T-helper 17 cell (primary cell): ENCODE measurements at places on chromosomes 7 and 10. TPM values are rescaled to one million over a fixed set of nuclear protein-coding genes. Genes with fewer than 3 reads are reported as not detected.

DNA sequence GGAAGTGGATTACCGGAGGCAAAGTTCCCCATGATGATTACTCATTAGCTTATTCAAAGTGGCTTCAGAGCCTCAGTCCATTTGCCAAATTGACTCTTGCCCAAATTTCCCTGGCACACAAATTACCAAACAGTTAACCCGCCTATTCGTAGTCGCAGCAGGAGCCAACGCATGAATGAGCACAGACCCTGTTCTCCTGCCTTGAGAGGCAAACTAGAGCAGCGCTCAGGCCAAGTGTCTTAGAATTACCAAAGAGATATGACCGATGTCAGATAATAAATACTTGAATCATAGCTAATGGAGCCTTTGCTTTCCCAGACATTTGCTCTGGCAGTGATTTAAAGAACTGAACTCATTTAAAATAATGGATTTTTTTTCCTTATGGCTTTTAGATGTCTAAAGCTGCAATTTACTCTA lies 64.9 kb downstream of the CTTNBP2 start:
- DNase-seq: no peak

- no peak for DNase-seq
Measured at GRCh38 chr7:159023206-159023605, 121.5 kb downstream of the VIPR2 start.

FKBP9 gene
- total RNA-seq: 0.42 TPM

DNA sequence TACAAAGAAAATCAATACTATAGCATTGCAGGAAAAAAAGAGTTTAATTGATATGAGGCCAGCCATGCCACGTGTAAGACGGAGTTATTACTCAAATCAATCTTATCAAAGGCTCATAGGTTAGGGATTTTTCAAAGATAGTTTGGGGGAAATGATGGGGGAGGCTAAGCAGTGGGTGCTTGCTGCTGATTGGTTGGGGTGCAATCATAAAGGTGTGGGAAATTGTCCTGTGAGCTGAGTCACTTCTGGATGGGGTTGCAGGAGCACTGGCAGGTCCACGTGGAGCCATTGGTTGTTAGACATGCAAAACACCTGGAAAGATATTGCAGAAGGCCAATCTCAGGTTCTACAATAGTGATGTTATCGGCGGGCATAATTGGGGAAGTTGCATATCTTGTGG lies 319.2 kb upstream of the COBL start:
- no peak for DNase-seq

FAM53B gene
- 69.2 TPM for total RNA-seq

DNA sequence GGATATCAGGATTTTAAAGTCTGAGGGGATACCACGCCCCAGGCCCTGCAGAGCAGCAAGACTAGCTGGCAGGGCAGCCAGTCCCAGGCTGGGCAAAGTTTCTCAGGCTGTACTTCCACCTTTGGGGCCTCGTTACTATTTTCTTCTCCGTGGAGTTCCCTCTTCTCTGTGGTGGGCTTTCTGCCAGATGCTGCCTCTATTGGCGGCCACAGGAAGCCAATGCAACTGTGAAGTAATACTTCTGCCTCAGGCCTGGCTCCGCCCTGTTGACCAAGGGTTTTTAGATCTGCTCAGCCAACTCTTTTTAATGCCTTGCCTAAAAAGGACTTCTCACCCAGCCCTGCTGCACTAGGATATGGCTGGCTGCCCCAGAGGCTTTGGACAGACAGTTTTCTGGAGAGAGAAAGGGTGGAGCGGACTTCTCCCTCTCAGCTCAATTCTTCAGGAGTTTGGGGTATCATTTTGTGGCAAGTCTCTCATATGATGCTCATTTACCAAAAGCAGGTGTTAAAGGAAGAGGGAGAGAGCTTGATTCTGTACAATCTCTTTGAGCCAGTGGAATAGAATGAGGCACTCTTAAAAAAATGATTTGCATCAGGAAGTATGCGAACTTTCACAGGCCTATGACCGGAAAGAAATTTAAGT lies 67.4 kb downstream of the HHEX start:
- no peak for DNase-seq

- DNase-seq: no peak
Measured at GRCh38 chr7:5590596-5591277, 167.1 kb upstream of the TNRC18 start.

NODAL gene
- not detected for total RNA-seq

GRCh38 chr10:55098452-55098851 lies 297.4 kb upstream of the PCDH15 start:
- no peak for DNase-seq

DNA sequence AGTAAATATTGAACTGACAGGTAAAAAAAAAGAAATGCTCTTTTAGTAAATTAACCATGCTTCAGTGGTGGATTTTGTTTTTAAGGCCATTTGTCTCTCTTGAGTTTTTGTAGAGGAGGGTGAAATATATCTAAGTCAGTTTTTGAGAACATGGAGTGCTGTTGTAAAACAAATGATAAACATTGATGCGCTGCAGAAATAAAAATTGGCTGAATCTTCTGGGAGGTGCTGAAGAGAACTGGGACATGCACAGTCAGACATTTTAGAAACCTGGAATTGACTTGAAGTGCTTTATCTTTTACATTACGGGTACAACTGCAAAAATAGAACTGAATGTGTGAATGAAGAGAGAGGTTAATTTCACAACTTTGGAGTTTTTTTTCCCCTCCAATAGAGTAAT lies 203.0 kb upstream of the HDAC9 start:
- no peak for DNase-seq

CPA2 gene
- total RNA-seq: not detected

DNA sequence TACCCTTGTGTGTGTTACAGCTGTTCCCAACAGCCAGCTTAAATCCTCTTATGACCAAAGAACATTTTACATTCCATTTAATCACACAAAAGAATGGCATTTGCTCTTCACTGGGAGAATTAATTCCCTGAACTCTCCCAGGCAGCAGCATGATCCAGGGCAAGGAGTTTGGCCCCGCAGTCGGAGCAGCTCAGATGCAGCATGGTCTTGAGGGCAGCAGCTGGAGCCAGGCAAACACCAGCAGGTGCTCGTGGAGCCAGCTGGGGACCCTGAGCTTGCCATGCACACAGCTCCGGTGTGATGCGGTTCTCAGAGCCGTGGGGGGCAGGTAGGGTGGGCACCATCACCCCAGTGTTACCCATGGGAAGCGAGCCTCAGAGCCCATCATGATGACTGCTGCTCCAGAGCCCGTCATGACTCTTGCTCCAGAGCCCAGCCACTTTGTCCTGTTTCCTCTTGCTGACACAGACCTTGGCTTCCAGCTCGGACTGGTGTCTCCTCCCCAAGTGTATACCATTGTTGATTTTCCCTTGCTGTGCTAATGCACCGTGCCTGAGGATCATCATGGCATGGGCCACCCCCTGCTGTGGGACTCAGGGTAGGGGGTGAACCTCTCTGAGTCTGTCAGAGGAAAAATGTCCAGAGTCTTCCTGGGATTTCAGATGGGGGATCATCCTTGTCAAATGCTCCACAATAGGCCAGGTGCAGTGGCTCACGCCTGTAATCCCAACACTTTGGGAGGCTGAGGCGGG lies 75.8 kb downstream of the ZRANB1 start:
- no peak for DNase-seq

GRCh38 chr7:146319629-146320028 lies 203.0 kb downstream of the CNTNAP2 start:
- no peak for DNase-seq

DNA sequence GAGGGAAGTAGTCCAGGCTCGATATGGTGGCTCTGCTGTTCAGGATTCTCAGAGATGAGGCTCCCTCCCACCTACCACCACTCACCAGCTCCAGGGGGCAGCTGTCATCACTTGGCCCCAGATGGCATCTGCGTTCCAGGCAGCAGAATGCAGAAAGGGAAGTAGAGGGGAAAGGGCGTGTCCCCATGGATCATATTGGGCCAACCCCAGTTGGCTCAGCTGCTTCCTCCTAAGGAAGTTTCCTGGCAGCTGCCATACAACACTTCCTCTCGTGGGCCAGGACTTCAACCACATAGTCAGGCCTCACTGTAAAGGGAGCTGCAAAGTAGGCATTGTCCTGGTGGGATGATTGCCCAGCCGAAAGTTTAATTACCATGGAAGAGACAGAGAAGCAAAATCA lies 1.6 kb upstream of the TEX36 start:
- no peak for DNase-seq

GRCh38 chr7:31882187-31882586 lies 188.0 kb downstream of the PDE1C start:
- no peak for DNase-seq

DNA sequence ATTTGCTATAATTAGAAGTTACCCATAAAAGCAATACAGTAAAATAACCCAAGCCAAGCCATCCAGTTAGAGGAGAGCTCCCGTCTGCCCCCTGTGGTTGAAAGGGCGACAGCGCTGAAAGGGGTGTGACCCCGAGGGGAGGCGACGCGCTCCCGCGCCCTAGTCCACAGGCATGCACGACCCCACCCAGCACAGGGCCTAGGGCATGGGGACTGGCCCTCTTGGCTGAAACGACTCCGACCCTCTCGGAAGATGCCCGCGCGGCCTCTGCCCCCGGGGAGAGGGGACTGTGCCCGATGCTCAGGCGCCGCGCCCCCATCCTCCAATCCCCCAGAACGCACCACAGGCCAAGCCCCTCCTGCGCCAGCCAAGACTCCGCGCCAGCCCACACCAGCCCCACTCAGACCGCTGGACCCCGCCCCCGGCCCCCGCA lies 64.0 kb downstream of the CSGALNACT2 start:
- DNase-seq: peak; percentile 24

DNA sequence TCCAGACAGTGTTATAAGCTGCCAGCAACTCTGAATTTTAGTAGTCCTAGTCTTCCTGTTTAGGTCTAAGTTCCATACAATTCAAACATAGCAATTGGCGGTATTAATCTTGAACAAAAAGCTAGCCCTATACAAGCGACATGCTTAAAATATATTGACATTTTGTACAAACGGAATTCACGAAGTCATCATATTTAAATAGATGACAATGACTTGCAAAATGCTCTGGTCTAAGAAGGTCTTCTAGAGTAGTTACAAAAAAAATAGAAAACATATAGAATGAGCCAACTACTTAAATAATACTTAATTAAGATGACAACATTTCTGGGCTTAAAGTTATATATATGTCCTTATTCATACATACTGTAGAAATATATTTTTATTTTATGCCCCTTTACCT lies 446.6 kb downstream of the ANKRD7 start:
- DNase-seq: no peak

DNA sequence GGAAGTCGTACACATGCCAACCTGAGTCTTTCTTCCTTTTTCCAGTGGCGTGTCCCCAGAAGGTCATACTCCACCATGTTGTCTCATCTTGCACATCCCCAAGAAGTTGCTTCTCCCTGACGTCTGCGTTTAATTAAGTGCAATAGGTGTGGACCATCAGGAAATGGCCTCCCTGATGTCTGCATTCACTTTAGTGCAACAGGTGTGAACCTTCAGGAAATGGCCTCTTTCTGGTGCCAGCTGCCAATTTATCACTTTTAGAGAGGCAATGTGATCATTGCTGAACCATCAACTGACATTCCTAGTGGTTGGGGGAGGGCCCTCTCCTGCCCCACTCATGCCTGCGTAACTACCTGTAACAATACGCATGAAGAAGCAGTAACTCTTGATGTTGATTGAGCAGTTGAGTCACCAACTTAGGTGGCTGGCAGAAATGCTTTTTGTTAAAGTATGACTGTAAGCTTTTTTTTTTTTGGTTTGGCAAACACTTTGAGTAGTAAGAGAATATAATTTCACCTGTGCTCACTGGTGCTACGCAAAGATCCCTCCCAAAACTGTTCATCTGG lies 25.8 kb downstream of the SCIN start:
- DNase-seq: no peak

- no peak for DNase-seq
Measured at GRCh38 chr7:86747698-86748097, 104.0 kb downstream of the GRM3 start.

DNA sequence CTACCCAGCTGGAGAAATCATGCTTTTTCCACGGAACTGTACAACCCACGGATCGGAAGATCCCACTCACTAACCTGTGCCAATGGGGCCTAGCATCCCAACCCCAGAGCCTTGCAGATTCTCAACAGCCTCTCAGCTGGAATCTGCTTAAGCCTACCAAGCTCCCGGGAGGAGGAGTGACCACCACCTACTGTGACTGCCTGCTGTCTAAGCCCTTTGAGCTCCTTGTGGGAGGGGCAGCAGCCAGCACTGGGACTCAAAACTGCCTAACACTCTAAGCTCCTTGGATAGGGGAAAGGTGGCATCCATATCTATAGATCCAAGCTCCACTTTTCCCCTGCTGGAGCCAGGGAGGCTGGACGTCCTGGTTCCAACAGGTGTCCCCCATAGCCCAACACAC lies 254.4 kb upstream of the CNTNAP2 start:
- no peak for DNase-seq

GRCh38 chr10:77004917-77005564 lies 632.6 kb downstream of the KCNMA1 start:
- no peak for DNase-seq

CCL24 gene
- not detected for total RNA-seq

DNA sequence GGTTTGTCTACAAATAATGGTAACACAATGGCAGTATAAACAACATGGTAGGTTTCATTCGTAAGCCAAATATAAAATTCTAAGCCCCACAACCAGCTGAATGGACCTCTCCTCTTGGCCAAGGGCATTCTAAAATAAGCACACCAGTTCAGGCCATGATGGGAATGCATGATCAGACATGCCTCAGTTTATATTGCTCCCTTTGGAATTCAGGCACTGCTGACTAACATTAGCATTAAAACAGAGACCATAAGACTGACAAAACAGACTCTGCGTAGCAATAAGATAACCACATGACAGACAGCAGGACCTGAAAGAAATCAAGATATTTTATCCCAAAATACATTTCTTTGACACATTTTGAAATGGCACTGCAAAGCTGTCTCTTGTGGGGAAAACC lies 125.8 kb downstream of the FAM107B start:
- DNase-seq: no peak

DNA sequence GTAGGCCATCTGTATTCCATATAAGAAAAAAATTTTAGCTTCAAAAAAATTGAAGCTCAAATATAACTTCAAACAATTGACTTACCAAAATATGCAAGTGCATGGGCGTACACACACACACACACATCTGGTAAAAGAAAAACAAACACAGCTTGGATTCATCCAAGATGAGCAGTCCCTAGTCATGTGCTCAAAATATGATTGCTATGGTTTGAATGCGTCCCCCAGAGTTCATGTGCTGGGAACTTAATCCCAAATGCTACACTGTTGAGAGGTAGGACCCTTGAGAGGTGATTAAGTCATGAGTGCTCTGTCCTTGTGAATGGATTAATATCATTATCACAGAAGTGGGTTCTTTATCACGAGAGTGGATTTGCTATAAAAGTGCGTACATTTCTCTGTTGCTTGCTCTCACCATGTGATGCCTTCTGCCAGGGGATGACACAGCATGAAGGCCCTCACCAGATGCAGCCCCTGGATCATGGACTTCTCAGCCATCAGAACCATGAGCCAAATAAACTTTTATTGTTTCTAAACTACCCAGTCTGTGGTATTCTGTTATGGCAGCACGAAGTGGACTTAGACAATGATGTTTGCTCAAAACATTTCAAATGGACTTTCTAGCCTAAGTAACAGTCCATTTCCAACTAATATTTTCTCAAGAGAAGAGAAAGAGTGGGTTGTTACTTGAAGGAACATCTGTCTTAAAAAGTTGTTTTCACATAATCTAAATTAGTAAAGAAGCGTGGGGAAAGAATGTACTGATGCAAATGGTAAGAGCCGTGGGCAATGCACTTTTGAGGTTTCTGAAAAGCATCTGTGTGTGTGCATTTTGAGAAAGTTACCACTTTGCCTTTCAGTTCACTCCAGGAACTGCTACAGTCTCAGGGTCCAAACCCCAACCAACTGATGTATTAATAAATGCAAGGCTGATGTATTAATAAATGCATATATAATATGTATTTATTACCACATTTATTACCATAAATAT lies 15.1 kb upstream of the SVIL start:
- no peak for DNase-seq

GRCh38 chr7:22849172-22849571 lies 26.5 kb upstream of the TOMM7 start:
- DNase-seq: no peak
